Stimulated activated CD4-positive, alpha-beta T cell treated with anti-CD3 and anti-CD28 coated beads, Interleukin-12 subunit alpha, Interleukin-12 subunit beta, amount 100 ng/mL, for 4 hours (primary cell): ENCODE measurements at places on chromosomes 1 and 21.
A peak's percentile ranks its signal among the peaks of the same experiment; 100 is the strongest.

DNA sequence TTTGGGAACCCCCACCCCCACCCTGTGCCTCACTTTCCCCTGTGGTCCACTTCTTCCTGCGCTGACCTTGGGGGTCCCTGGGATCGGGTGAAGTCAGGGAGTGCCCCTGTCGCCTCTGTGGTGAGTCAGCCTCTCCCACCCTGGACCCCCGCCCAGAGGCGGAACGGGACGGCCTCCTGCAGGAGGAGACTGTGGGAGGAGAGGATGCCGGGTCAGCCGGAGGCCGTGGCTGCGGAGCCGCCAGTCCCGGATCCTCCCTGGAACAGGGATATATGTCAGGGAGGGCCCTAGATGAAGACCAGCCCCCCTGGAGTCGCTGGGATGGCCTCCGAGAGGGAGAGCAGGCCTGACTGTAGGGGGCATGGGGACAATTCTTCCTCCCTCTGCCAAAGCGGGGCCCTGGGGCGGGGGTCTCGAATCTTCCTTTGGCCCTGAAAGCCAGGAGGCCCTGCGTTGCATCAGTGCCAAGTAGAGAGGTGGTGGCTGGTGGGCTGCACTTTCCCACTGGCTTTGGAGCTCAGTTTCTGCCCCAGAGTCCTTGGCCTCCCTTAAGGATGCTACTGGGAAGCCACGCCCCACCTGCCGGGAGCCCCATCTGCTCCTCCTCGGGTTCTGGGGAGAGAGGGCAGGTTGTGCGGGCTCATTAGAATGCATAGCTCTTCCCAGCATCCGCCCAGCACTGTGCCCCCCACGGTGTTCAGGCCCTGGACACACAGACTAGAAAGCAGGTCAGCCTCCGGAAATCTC, 930 bp downstream of the ARHGEF10L start:
- no peak for DNase-seq

DNA sequence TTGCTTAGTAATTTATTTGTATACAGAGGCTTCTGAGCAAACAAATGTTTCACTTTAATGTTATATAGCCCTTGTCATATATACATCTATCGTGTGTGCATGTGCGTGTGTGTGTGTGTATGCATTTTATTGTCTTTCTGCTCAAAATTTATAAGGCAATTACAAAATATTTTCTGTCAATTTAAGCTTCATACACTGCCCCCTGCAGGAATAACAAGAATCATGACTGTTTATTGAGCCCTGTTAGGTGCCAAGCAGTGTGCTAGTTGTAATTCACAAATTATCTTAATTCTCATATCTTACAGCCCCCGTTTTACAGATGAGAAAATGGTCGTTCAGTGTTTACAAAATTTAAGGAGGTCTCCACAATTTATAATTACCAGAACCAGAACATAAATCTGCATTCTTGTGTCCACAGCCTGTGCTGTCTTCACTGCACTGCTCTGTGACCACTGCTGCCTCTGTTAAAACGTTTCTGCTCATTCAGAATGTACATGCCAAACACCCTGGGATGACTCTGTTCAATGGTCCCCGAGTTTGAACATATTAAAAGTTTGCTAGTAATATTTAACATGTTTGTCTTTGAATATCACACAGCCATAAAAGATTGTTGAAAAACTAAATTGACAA, 181.3 kb downstream of the ATP6V1G3 start:
- no peak for DNase-seq

DNA sequence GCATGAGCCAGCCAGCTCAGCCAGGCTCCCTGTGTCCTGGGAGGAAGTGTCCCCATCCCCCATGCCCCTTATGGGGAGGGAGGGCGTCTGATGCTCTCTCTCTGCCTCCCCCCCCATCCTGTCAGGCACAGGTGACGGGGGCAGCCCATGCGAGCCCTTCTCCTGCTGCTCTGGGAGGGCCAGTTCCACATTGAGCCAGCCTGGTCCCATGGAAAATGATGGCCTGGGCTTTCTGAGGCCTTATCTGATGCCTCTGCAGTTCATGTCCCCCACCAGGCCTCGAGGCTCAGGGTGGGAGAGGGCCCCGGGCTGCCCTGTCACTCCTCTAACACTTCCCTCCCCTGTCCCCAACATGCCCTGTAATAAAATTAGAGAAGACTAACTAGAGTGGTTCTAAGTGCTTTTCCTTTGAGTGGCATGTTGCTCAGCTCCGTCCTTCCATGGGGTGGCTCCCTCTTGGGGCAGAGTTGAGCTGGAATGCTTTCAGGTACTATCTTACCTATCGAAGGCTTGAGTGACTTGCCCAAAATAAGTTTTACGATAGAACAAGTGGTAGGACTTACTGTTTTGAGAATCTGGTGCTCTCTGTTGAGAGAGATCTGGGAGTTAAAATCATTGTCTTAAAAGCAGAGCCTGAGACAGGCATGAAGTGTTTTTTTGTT, 1.8 kb upstream of the MTFR1L start:
- no peak for DNase-seq

GRCh38 chr1:25990702-25991395, 7.0 kb downstream of the PAFAH2 start:
- DNase-seq: peak; percentile 30

- no peak for DNase-seq
These were observed 630.3 kb downstream of the AMY1C start for GRCh38 chr1:104380003-104380402.

- DNase-seq: peak; percentile 57
These were observed 1.9 kb downstream of the S100A11 start for GRCh38 chr1:152034654-152035538.

DNA sequence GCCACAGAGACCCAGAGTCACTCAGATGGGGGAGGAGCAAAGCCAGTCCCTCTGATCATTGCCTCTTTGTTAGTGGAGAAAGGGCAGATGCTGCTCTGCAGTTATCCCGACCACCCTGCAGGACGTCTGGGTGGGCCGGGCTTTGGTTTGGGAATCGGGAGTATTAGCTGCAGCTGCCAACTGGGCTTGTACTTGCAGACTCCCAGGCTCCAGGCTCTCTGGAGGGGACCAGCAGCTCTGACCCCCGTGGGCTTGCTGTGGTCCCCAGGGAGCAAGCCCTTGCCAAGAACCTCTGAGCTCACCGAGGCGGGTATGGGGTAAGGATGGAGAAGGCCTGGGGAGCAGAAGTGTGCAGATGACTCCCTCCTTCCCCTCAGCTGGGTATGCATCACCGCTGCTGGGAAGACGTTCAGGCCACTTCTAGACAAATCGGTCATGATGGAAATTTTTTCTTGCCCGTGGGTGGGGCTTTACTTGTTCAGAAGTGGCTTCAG, 21.6 kb downstream of the MAPKAPK2 start:
- peak; percentile 28 for DNase-seq

DNA sequence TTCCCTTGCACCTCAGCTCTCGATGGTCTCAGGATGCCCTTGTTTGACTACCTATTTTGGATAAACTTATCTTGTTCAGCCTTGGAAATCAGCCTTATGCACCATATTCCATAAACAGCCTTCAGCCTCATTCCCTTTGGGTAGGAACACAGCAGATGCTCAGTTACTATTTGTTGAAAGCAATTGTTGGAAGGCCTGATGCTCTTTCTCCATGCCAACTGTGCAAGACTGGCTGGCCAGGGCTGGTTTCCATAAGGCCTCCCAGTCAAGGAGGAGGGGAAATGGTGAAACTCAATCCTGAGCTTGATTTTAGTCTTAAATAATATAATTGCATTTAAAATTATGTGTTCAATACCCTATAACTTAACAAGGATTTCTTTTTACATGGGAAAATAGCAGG, 121.1 kb upstream of the DEPDC1 start:
- no peak for DNase-seq

- DNase-seq: no peak
These were observed 267.5 kb upstream of the RAB4A start for GRCh38 chr1:229003233-229004031.

GRCh38 chr1:12177156-12177998, 10.6 kb downstream of the TNFRSF1B start:
- DNase-seq: no peak

GRCh38 chr1:219784660-219785381, 143.5 kb downstream of the SLC30A10 start:
- no peak for DNase-seq

- DNase-seq: no peak
These were observed at the start of gene CHRM3 for GRCh38 chr1:239386453-239387303. TSS of gene CHRM3 (plus strand) at chr1:239386568. CDS start at chr1:239907452, 520,884 bp downstream.

DNA sequence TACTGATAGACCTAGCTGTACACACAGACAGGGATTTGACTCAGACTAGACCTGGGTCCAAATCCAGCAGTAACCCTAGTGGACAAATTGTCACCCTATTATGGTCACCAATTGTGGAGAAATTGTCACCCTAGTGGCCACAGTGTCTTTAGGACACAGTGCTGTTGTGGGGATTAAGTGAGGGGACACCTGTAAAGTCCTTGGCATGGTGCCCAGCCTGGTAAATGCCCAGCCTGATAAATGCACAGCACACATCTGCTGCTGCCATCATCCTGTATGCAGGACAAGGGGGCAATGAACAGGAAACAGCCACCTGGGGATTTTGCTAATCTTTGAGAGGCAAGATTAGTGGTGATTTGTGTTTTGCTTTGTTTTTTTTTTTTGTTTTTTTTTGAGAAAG, 2.3 kb downstream of the TMEM61 start:
- no peak for DNase-seq

DNA sequence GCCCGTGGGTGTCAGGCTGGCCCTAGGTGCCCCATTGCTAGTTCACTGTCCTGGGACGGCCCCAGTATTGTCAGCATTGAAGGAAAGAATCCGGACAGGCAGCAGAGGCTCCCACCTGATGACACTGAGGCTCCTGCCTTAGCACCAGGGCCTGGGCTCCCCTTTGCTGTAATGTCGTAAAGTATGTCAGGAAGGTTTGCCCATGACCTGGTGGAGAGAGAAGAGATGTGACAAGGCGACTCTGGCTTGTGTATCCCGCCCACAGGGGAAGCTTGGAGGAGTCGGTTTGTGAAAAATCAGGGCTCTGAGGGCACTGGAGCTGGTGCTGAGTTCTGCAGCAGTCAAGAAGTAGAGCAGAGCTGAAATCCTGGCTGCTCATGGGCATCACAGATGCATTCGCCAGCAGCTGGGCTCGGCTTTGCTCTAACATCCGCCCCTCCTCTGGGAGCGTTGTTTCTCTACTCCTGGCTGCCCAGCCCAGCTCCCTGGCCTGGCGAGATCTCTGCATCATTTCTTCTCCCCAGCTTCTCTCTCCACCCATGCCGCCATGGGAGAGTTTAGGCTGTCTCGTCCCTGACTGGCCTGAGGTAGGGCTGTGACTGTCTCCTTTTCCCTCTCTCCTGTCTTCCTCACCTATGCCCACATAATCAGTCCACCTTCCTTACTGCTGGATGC, 74.1 kb downstream of the ADARB1 start:
- DNase-seq: no peak

DNA sequence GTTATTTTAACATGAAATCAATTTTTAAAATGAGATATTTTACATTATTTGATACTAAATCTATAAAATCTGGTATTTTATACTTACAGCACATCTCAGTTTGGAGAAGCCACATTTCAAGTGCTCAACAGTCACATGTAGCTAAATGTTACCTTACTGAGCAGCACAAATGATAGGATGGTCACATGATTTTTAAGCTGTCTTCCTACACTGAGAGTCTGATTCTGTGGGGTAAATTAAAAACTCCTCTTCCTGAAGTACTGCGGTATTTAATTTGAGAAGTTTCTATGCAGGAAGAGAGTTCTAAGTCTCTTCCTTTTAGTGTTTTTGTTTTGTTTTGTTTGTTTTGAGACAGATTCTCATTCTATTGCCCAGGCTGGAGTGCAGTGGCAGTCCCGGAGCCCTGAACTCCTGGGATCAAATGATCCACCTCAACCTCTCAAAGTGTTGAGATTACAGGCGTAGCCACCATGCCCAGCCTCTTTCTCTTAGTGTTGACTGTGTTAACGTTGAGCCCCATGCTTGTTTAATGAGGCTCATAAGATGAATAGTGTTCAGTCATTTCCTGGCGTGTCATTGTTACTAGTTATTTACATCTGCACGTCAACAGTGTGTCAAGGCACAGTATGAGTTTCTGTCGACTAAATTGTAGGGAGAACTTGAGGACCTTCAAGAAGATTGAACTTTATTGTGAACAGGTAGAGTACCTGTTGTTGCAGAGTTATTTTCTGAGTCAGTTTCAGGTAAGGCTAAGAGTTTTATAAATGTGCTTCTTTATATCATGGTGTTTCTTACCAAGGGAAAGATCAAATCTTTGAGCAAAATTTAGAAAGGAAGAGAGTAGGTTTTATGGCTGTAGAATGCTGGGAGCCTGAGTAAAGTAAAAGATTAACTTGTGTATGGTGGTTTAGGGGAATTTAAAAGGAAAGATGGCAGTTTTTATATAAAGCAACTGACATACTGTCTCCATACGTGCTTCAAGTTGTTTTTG, 3.3 kb downstream of the CNST start:
- no peak for DNase-seq

GRCh38 chr21:27423906-27424595, 457.2 kb upstream of the ADAMTS5 start:
- DNase-seq: no peak

DNA sequence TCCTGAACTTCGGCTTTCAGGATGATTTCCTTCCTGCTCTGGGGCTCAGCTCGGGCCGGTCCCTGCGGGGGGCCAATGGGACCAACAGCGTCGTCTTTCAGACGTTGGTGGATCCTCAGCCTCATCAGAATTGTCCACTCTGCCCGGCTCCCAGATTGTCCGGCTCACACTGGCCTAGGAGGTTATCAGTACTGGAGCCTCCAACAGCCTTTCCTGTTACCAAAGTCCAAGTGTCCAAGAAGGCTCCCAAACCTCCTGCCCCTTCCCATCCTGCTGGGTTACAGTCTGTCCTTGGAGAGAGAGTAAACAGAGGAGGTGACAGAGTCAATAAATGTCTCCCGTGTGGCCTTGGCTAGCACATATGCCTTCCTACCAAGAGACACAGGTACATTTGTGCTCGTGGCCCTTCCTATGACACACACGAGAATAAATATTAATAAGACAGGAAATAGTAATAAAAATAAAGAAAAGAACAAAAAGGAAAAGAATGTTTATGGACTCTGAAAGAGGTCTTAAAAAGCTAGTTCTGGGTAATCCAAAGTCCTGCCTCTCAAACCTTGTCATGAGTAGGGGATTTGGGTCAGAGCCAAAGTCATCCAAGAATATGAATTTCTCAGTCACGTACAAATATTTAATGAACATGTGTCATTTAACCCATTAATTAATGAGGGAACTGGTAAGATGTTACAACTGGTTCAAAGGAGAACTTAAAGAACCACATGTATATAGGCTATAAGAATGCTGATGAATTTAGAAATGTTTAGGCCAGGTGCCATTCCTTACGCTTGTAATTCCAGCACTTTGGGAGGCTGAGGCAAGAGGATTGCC, 80.8 kb upstream of the SLC2A1 start:
- no peak for DNase-seq

- no peak for DNase-seq
These were observed 73.4 kb downstream of the DTL start for GRCh38 chr1:212108981-212109380.

GRCh38 chr1:231612393-231613089, 14.0 kb upstream of the DISC1 start:
- DNase-seq: no peak
